Activated CD4-positive, alpha-beta T cell treated with anti-CD3 and anti-CD28 coated beads for 4 hours (primary cell): ENCODE measurements at places on chromosomes 2 and 18.

DNA sequence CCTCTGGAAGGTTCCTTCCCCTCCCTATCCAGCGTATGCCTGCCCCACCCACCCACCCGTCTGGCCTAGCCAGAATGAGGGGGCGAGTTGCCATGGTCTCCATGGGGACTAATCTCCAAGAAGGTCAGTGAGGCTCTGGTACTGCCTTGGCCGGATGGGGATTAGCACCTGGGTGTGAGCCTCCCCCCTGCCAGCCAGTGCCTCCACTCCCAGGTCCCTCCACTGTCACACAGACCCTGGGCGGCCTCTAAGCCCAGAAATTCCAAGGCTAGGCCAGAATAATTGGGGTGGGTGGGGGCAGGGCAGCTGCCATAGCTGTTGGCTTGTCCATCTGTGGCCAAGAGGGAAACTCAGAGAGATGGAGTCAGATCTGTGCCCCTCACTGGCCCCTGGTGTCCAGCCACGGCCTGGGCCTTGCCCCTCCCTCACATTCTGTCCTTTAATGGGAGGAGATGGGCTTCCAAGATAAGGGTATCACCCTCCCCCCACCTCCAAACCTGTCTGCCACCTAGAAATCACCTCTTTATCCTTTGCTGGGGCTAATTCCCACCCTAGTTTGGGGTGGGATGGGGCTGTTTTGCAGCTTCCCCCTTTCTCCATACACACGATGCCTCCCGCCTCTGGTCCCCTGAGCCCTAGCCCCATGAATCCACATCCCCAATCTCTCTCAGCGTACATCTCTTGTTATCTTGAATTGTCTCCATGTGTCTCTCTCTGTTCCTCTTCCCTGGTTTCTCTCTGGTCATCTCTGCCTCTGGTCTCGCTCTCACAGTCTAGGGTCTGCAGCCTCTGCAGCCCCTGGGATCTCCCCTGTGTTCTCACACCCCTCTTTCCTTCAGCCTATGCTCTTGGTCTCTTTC is 6.0 kb upstream of the CRYBA2 start:
- DNase-seq = no peak

DNA sequence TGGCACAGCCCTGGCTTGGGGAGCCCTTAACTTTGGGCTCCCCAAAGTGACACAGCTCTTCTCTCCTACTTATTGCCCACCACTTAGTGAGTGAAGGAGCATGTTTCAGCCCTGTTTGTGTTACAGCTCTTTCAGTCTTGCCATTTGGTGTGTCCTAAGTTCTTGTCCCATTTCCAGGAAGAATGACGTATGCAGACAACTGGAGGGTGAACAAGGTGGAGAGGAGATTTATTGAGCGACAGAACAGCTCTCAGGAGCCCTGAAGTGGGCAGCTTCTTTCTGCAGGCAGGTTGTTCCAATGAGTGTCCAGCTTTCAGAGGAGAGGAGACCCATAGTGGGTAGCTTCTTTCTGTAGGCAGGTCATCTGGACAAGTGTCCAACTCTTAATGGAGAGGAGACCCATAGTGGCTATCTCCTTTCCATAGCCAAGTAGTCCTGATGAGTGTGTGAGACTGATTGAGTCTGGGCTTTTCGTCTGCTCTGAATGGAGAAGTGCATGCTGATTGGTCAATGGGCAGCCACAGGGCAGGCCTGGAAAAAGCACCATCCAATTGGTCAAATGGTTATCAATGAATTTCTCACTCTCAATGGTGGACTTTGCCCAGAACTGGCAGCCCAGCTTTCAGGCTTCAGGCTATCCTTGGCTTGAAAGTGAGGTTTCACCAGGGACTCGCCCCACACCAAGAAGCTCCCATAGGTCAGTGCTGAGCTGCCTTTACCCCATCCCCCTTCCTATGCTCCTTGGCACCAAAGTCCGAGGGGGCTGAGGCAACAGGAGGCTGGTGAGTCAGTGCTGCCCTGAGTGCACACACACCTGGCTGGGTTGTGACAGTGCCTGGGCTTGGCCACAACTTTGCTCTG is 688.2 kb downstream of the NYAP2 start:
- no peak for DNase-seq

DNA sequence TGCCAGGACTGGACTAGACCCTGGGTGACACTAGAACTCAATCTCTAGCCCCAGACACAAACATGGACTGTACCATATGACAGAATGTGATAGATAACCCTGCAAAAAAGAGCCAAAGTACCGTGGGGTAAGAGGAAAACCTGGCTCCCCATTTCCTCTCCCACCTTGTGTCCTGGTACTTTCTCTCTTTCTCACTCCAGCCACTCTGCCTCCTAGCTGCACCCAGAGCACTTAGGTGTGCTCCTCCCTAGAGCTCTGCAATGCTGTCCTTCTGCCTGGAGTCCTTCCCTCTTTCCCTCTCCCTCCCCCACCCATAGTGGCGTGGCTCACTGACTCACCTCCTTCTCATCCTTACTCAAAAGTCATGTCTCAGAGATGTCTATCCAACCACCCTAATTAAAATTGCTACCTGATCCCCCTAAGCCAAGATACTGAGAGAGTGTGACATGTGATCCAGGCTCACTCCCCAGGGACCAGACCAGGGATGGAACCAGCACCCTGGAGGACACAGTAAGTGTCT is 171.3 kb downstream of the LOXHD1 start:
- no peak for DNase-seq

GRCh38 chr18:68498185-68498584 is 216.7 kb downstream of the TMX3 start:
- DNase-seq = no peak

DNA sequence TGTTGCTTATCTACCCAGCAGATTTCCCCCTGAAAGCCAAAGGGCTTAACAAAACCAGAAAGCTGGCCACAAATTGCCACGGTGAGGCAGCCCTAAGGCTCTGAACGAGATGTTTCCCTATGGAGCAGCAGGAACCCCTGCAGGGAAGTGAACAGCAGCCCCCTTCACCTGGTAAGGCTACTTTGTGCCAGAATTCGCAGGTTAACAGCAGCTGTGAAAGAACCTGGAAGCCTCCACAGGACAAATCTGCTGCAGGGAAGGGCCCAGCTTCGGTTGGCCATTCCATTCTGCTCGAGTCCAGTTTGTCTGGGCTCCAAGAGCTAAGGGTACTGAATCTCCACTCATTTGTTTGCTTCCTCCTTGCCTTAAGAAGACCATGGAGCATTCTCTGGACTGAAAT is 175.3 kb downstream of the PDE11A start:
- DNase-seq = no peak

GRCh38 chr18:41872206-41872605 is 82.8 kb upstream of the PIK3C3 start:
- DNase-seq = no peak

DNA sequence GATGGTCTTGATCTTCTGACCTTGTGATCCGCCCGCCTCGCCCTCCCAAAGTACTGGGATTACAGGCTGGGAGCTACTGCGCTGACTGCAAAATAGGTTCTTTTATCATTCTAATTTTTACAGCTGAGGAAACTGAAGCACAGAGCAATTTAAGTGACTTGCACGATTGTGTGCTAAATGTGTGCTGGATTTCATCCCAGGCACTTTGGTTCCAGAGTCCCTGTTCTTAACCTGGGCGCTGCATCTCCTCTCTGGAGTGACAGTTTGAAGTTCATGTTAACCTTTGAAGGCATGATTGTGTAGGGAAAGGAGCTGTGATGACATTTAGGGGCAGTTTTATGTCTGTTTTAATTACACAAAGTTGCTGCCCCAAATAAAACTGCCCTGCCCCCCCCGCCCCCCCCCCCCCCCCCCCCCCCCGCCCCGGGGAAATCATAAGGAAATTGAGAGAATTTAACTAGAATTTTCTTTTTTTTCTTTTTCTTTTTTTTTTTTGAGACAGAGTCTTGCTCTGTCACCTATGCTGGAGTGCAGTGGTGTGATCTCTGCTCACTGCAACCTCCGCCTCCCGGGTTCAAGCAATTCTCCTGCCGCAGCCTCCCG is 5.6 kb downstream of the ACSL3 start:
- no peak for DNase-seq

DNA sequence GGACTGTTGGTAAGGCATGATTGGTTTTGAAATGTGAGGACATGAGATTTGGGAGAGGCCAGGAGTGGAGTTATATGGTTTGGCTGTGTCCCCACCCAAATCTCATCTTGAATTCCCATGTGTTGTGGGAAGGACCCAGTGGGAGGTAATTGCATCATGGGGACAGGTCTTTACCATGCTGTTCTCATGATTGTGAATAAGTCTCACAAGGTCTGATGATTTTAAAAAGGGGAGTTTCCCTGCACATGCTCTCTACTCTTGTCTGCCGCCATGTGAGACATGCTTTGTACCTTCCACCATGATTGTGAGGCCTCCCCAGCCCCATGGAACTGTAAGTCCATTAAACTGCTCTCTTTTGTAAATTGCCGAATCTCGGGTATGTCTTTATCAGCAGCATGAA is 5.4 kb downstream of the CMPK2 start:
- DNase-seq = no peak

GRCh38 chr2:207184348-207184747 is 18.6 kb upstream of the KLF7 start:
- no peak for DNase-seq

GRCh38 chr2:100692906-100693305 is 127.0 kb upstream of the NPAS2 start:
- no peak for DNase-seq

DNA sequence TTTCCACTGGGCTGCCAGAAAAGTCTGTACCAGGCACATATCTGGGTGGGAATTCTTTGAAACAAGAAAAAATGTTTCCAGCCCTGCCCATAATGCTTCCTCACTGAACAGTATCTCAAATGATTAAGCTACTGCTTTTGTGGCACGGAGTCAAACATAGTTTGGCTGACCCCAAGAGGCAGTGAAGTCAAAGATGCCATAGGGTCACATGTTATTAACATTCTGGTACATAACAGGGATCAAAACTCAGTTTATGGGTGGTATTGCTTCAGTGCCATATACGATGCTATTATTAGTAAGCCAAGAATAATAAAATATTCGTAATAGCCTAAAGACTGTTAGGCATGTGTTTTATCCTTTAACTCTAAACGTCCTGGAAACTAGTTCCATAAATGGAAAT is 112.4 kb downstream of the FEZ2 start:
- DNase-seq = no peak

DNA sequence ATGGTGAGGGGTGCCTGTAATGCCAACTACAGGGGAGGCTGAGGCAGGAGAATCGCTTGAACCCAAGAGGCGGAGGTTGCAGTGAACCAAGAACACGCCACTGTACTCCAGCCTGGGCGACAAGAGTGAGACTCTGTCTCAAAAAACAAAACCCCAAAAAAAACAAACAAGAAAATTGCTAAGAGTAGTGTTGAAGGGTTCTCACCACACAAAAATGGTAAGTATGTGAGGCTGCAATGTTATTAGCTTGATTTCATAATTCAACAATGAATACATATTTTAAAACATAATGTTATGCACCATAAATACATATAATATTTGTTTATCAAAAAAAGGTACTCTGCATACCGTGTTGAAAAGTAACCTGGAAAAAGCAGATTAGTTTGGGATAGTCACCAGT is 45.8 kb downstream of the PSMG2 start:
- no peak for DNase-seq

DNA sequence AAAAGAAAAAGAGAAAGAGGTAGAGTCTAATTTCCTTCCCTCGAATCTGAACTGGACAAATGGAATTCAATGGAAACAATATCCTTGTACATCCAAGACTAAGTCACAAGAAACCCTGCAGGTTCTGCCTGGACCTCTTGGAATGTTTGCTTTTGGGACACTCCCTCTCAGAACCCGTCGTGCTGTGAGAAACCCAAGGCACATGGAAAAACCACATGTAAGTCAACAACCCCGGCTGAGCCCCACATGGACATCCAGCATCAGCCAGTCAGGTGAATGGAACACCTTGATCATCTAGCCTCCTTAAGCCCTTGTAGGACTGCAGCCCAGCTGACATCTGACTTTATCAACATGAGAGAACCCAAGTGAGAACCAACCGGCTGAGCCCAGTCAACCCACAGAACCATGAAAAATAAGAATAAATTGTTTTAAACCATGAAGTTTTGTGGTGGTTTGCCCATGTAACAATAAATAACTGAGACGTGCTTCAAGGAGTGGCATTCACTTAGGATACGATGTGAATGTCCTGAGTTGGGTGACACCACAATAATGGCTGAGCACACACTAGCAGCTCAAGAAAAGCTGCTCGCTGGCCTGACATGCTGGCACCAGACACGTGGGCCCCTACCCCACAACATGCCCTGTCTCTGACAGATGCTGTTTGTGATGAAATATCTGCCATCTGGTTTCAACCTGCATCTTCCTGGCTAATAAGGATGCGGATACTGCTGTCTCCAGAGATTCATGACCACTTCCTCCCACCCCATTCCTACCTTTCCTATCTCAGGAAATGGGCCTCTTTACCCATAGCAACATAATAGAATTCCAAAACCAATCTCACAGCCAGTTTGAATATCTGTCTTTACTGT is 28.8 kb downstream of the PKDCC start:
- DNase-seq = no peak

- DNase-seq = no peak
Measured at GRCh38 chr2:71253476-71253875, 26.6 kb upstream of the PAIP2B start.

DNA sequence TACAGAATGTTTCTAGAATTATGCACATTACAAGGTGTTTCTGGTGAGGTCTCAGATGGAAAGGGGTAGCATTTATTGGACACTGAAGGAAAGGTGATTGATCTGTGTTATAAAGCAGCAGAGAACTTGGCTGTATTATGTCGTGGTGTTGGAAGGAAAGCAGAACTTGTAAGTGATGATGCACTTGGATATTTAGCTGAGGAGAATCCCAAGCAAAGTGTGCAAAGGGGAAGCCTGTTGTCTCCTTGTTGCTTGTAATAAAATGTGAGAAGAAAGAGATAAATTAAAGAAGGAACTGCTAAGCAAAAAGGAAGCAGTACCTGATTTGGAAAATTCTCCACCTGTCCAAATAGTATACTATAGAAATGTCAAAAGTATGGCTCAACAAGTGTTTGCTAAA is 12.2 kb upstream of the SCYGR5 start:
- no peak for DNase-seq

DNA sequence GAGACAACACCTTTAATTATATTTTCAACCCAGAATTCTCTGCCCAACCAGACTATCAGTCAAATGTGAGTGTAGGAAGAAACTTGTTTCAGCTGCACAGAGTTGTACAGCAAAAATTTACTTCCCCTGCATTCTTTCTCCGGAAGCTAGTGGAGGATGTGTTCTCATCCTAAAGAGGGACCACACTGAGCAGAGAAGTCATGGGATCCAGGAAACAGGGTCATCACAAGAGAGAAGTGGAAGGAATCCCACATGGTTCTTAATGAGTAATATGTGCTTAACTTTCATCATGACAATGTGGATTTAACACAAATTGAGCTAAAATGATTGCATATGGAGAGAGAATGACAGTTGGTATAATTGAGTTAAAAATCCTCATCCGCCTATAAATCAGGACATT is 78.2 kb downstream of the INPP4A start:
- no peak for DNase-seq
